ENCODE measurements at places on chromosomes 5 and 9.

DNA sequence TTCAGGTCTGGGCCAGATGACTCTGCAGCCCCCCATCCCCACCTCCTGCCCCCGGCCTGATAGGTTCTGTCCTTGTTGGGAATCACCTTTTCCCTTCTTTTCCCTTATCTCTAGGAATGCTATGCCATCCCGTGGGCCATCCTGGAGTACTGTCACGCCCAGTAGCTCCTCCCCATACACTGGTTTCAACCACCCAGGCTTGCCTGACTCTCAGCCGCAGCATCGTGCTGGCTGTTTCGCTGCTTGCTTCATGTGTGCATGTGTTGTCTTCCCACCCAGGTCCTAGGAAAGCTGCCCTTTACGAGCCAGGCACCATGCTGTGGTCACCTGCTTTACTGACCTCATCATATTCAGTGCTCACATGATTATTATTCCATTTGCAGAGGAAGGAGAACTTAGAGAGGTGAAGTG is 71.8 kb downstream of the ANGPTL2 start:
- DNase-seq = no peak

- no peak for DNase-seq
Observed at GRCh38 chr5:180006141-180006540, 65.4 kb downstream of the RNF130 start.

- peak; percentile 89 for DNase-seq
Observed at GRCh38 chr5:177429248-177430040, 3.0 kb downstream of the GRK6 start.

GRCh38 chr5:27479859-27480258 is 441.5 kb upstream of the CDH9 start:
- no peak for DNase-seq

DNA sequence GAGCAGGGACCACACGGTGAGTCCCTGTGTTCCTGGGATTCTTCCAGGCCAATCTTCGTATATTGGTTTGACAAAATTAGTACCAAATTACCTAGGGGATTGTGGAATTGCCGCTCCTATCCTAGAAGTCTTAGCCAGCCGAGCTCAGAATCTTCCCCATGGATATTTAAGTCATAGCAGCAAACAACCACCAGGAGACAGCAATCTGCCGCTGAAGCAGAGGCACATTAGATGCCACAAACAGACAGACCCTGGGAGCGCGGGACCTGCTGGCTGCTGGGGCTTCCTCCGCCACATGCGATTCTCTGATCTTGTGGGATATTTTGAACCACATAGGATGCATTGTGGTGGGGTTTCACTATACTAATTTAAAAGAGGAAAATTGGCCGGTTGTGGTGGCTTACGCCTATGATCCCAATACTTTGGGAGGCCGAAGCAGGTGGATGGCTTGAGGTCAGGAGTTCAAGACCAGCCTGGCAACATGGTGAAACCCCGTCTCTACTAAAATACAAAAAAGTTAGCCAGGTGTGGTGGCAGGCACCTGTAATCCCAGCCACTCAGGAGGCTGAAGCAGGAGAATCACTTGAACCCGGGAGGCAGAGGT is 31.7 kb upstream of the ZBTB43 start:
- DNase-seq = no peak

DNA sequence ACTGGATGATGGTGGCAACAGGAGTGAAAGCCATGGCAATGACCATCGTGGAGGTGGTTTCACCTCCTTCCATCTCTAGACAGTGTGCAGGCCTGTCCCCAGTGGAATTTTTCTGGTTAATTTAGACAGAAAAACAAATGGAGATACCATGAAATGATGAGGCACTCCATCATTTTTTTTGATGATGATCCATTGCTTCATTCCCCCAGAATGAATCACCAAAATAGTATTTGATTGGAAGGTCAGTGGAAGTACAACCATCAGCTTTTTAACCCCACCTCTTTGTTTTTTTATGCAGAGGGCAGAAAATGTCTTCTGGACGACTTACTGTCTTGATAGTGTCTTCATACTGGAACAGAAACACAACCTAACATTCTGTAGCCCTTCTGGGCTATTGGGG is 42.6 kb upstream of the ADRA1B start:
- no peak for DNase-seq

GRCh38 chr9:133979273-133979920 is 12.7 kb downstream of the VAV2 start:
- DNase-seq = no peak

- DNase-seq = no peak
Observed at GRCh38 chr9:103474156-103474555, 479.0 kb downstream of the CYLC2 start.

GRCh38 chr9:70257991-70258691 is 637 bp upstream of the SMC5 start:
- peak; percentile 23 for DNase-seq

- no peak for DNase-seq
Observed at GRCh38 chr5:171574376-171574775, 154.9 kb downstream of the FGF18 start.

DNA sequence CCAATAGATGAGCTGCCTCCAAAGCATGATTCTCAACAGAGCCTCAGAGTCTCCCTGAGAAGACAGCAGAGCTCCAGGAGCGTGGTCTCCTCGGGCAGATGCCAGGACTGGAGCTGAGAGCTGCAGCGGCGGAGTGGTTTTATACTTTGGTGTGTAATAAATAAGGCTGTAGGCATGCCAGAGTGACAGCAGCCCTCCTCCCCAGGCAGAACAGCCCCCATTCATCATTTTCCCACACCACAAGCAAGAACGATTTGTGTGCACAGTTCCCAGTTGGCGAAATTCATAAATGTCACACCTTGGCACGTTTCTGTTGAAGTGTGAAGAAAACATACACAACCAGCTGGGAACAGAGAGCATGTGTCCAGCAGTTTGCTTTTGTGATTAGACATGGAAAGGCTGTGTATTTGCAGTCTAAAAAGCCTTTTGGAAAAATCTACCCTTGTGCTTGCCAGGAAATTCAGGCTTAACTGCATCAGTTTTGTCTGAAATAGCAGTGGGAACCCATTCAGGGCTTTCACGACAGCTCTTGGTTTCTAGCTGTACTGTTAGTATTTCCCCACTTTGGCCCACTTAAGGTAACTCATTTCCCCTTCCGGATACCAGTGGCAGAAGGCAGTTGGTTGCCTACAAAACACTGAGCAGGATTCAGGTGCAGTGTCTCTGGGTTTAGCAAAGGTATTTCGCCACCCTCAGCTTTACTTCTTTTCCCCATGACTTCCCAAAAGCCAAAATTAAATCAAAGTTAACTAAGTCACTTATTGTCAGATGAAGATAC is at the start of gene C1QTNF3:
Gene C1QTNF3 (minus strand): TSS at position 115 of the 778 bp plus-strand sequence. CDS start 88 bp downstream, at position 27.
- DNase-seq = no peak

DNA sequence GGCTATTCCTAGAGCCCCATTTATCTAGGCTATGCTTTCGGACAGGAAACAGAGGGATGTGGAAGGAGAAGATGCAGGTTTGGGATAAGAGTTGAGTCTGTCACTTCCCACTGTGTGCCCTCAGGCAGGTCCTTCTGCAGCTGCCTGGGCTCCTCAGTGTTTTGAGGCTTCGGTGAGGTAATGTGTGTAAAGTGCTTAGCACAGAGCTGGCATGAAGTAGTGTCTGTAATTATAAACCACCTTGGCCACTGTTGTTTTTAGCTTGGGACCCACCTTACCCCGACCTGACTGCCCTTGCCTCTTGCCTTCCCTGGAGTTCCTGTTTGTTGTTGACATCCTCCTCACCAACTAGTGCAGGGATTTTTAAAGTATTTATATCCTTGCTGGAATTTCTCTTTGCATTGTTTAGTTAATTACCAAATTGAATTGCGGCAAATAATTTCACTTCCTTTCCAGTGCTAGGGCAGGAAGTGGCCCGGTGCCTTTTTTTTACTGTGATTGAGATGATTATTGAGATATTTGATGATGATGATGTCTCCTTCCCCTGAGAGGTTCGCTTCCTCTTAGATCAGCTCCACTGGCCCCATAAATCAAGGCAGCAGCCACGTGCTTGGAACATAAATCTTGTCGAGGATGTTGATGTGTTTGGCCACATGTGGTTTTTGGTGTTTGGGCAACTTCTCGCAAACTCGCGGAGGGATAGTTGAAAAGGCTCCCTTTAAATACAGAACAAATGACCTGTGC is 38.3 kb upstream of the DAB2IP start:
- no peak for DNase-seq

- no peak for DNase-seq
Observed at GRCh38 chr9:105050296-105050695, 122.3 kb upstream of the ABCA1 start.

GRCh38 chr9:94212091-94212490 is 47.0 kb upstream of the ZNF169 start:
- no peak for DNase-seq

DNA sequence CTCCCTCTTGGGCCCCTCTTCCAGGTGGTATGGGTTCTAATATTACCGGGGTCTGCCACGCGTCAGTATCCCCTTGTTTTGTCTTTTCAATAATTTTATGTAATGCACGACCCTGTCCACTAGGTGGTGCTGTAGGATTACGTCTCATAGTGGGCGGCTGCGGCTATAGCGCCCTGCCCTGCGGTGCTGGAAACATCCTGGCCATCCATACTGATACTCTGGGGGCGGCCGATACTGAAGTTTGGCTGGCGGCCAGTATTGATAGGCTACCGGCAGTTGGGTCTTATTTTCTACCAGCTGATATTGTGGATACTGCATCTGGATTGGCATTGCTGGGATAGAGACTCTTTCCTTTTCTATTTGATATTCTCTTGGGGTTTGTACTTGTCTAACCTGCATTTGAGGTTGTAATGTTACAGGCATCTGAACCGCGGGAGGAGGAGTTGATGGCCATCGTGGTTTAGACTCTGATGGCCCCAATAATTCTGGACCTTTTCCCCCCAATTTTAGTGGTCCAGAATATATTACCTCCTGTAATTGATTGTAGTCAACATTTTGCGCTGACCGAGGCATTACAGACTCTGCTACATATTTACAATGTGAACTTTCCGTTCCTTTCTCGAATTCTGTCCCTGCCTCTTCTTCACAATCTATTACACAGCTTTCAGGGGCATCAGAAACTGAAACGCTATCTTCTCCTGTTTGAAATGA is 3.3 kb upstream of the TMEM141 start:
- DNase-seq = peak; percentile 66

- no peak for DNase-seq
Observed at GRCh38 chr9:130681769-130682420, 11.7 kb upstream of the EXOSC2 start.

DNA sequence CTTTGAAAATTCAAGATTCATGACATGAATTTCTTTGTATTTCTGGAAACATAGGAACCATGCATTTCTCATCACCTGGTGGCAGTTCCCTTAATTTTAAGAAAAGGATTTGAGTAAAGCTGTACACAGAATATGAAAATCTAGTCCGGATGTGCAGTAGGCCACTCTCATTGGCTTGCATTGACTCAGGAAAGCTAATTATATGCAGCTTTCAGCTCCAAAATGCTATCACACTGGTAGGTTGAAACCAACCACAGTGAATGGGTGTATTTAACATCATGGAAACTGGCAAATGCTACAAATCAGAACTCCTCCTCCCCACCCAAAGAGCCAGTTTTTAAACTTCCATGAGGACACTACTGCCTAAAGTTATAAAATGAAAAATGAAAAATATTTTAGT is 161.6 kb upstream of the FBXL17 start:
- no peak for DNase-seq

- DNase-seq = no peak
Observed at GRCh38 chr5:73019766-73020165, 63.9 kb downstream of the FCHO2 start.

DNA sequence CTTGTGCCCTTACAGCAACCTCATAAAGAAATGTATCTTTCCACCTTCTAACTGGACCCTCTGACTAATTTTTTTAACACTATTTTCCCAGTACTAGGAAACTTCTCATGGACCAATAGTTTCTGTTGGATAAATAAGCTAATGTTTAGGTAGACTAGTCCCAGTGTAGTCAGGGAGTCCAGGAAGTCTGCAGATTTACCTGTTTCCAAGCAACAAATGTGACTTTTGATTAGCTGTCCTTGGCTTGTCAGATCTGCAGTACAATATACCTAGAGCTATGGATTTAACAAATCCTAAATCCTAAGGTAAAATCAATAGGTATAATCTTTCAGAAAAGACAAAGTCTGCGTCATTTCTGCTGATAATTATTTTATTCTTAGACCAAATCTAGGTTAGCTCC is 55.7 kb downstream of the FAM174A start:
- no peak for DNase-seq

DNA sequence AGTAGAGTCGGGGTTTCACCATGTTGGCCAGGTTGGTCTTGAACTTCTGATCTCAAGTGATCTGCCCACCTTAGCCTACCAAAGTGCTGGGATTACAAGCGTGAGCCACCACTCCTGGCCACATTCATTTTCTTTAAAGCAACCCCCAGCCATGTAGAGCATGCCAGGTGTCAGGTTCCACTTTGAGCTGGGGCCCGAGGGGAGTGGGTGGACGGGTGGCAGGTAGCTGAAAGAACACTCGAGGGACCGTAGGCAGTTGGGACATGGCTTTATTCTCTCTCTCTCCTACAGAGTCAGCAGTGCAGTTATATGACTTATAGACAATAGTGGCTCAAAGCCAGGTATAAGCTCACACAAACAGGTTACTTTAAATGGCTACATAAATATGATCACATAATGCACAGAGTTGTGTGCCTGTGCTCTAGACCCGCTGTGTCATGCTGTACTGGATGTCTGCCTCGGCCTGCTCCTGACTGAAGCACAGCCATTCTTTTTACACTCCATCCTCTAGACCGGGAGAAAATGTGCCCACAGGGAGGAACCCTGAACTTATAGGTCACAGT is 60.5 kb upstream of the FAM120A start:
- no peak for DNase-seq

GRCh38 chr5:146482775-146483174 is 33.2 kb downstream of the GPR151 start:
- no peak for DNase-seq

DNA sequence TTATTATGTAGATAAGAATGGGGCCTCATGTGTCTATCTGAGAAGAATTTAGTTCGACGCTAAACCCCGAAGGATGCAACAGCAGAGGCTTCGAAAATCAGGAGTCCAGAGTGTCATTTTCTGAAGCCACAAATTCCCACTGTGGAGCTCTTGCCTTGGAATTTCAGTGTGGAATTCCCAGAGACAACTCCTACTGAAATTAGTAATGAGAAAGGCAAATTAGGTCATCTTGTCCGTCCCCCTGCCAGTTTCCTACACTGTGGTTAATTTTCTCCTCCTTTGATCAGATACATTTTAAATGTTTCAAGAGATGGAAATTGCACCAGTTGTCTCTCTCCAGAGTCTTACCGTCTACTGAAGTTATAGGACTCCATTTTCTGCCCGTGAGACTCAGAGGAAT is 633.6 kb downstream of the BNC2 start:
- DNase-seq = no peak

Data from stimulated activated CD4-positive, alpha-beta T cell treated with anti-CD3 and anti-CD28 coated beads, Interleukin-4, amount 100 ng/mL, for 48 hours (primary cell).